ENCODE measurements at places on chromosomes 13 and 19.

GRCh38 chr19:7705387-7706187 is 3.7 kb upstream of the FCER2 start:
- DNase-seq = peak; percentile 66

GRCh38 chr13:114314074-114314912 is at the start of gene CHAMP1:
Gene CHAMP1 (plus strand): TSS chr13:114314503. CDS start chr13:114323843, 9,340 bp downstream.
- peak; percentile 97 for DNase-seq

GRCh38 chr13:84662491-84662890 is 780.2 kb upstream of the SLITRK1 start:
- no peak for DNase-seq

DNA sequence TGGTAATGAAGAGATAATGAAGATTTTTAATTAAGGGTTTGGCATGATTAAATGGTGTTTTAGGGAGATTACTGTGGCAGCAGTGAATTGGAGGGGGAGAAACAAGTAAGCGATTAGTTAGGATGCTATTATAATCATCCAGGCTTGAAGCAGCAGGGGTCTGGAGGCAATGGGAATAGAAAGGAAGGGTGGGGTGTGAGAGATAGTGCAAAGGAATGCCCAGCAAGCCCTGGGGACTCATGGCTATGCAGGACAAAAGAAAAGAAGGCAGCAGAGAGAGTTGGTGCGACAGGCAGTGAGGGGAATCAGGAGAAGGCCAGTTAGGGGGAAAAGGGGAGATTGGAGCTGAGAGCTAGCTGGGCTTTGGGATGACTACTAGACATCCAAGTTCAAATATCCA is 34.5 kb downstream of the SOX21 start:
- DNase-seq = no peak

DNA sequence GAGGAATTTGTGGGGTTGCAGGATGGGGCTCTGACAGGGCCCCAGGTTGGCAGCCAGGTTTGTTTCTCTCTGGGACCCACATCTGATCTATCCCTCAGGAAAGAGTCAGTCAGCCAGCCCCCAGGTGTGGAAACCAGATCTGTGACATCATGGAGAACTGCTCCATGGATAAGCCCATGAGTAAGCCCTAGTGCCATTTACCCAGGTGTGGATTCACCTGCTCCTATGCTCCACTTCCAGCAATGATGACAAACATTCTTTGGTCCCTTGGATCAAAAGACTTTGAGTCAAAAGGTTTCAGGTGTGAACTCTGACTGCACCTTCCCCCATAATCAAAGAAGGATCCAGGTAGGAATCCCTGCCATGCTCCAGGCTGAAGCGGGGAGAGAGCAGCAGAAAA is 26.9 kb upstream of the IGFL4 start:
- DNase-seq = no peak

GRCh38 chr13:71775966-71776365 is 91.0 kb downstream of the DACH1 start:
- DNase-seq = no peak

DNA sequence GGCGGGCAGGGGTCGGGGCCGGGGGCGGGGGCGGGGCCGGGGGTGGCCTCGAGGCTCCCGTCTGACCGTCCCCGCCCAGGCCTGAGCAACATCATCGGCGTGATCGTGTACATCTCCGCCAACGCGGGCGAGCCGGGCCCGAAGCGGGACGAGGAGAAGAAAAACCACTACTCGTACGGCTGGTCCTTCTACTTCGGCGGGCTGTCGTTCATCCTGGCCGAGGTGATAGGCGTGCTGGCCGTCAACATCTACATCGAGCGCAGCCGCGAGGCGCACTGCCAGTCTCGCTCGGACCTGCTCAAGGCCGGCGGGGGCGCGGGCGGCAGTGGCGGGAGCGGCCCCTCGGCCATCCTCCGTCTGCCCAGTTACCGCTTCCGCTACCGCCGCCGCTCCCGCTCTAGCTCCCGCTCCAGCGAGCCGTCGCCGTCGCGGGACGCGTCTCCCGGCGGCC is 9.4 kb upstream of the CACNG6 start:
- peak; percentile 29 for DNase-seq

GRCh38 chr13:101690871-101691270 is 238.4 kb downstream of the ITGBL1 start:
- DNase-seq = no peak

DNA sequence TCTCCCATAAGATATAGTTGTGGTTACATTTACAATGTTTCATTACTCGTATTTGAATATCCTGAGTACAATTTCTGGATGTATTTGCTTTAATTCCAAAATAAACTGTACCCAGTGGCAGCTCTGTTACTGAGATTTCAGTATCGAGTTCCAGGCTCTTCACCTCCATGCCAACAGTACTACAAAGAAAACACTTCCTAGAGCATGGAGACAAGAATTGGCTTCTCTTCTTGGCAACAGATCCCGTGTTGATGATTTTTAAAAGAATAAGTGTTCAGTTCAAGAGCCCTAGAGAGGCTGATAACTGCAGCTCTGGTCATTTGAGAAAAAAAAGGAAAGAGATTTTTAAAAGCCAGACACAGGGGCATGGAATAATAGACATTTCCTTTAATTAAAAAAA is 302.8 kb downstream of the EFNB2 start:
- no peak for DNase-seq

DNA sequence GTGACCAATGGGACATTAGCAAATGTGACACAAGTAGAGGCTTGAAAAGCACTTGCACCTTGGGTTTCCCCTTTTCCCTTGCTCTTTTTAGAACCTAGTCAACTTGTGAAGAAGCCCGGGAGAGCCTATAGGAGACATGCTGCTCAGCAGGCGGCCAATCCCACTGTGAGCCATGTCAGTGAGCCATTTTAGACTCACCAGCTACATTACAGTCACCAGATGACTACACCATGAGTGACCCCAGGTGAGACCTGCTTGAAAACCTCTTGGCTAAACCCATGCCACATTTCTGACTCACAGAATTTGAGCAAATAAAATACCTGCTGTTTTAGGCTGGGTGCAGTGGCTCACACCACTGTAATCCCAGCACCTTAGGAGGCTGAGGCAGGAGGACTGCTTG is 317.5 kb downstream of the KLF12 start:
- no peak for DNase-seq

GRCh38 chr19:1070576-1070930 is 3.6 kb downstream of the ARHGAP45 start:
- DNase-seq = no peak

DNA sequence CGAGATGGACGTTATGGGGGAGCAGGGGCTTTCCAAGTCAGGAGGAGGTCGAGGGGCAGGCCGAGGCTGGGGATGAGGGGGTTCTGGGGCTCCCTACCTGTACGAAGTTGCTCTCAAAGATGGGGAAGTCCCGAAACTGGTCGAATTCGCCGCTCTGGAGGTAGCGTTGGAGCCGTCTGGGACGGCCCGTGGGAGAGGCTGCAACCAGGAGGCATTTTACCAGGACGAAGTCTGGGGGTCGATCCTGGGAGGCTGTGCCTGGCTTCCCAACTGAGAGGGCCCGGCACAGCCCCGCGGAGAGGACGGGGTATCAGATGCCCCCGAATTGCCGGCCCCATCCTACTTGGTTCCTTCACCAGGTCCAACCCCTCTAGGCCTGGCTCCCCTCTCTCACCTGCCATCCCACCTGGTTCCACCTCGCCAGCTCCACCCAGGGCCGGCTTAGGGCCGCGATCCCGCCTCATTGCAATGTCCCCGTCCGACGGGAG is 527 bp upstream of the EMC10 start:
- no peak for DNase-seq

- DNase-seq = no peak
These were observed 230.5 kb downstream of the FGF9 start for GRCh38 chr13:21901336-21901735.

- DNase-seq = no peak
These were observed 146.8 kb downstream of the ABCC4 start for GRCh38 chr13:95154413-95154886.

- DNase-seq = no peak
These were observed 25.6 kb upstream of the ZNF91 start for GRCh38 chr19:23420824-23421223.

- no peak for DNase-seq
These were observed 6.8 kb upstream of the ZNF324 start for GRCh38 chr19:58460039-58460438.

GRCh38 chr13:53873558-53873957 is 844.9 kb downstream of the OLFM4 start:
- DNase-seq = no peak

DNA sequence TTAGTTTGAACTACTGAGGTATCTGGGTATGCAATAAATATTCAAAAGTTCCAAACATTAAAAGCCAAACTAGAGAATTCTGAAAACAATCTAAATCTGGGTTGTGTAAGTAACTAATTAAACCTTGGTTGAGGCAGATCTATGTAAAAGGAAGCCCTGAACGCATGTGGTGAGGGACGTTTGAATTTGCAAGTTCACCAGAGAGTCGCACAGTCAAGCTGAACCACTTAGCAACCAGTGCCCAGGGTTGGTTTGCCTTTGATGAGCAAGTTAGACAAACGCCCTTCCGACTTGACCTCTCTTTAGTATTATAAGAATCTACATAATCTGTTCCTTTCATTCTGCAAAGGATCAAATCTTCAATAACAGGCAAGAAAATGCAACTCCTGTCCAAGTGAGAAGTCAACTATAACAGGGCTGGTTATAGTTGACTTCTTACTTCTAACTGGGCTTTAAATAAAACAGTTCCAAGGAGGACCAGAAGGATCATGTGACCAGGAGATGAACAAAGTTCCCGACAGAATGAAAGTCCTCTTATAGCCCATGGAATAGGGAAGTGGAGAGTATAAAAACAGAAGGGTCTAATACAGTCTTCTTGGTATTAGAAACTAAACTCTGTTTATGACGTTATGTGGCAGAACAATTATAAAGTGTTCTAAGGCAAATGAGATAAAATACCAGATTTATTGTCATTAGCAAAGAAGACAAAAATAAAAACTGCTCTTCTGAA is 40.6 kb downstream of the PHF11 start:
- no peak for DNase-seq

DNA sequence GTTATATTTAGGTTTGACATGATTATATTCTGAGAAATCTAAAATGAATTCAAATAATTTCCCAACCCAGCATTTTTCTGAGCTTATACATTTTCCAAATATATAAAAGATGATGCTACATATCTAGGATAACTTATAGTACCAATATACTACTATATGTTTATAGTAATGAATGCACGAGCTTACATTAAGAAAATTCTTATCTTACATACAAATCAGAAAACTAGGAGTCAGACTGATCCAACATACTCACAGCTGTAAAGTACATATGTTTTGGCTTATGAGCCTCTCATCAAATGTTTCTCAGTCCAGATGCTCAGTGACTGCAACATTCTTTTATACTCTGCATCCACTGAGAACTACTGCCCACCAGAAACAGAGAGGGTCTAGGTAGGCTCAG is 491.3 kb upstream of the KLF12 start:
- DNase-seq = no peak

- DNase-seq = no peak
These were observed 47.5 kb downstream of the CRTC1 start for GRCh38 chr19:18730885-18731513.

- DNase-seq = no peak
These were observed 16.0 kb upstream of the POU2F2 start for GRCh38 chr19:42148266-42148665.

GRCh38 chr13:106178816-106179215 is 356.6 kb downstream of the EFNB2 start:
- no peak for DNase-seq

DNA sequence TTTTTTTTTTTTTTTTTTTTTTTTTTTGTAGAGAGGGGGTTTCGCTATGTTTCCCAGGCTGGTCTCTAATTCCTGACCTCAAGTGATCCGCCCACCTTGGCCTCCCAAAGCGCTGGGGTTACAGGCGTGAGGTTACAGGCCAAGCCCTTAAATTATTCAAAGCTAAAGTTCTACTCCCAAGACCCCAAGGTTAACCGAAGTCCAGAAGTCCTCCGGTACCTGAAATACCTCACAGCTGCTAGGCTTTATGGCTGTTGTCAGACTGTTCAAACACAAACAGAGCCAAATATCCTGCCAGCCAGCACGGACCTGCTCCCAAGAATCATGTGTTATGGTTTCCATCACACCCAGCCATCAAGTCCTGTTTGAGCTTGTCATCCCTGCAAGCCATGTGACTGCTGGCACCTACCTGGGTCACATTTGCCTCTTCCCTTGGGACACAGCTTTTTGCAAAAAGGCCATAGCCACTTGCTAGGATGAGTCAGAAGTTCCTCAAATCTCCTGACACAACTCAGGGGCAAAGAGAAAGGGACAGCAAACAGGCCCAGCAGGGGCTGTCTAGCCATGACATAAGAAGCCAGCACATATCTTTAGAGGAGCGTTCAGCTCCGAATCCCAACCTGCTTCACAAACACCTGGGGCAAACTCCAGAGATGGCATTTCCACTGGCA is 129.9 kb downstream of the FOXO1 start:
- DNase-seq = no peak

GRCh38 chr13:43846496-43847158 is 32.9 kb downstream of the CCDC122 start:
- DNase-seq = no peak

DNA sequence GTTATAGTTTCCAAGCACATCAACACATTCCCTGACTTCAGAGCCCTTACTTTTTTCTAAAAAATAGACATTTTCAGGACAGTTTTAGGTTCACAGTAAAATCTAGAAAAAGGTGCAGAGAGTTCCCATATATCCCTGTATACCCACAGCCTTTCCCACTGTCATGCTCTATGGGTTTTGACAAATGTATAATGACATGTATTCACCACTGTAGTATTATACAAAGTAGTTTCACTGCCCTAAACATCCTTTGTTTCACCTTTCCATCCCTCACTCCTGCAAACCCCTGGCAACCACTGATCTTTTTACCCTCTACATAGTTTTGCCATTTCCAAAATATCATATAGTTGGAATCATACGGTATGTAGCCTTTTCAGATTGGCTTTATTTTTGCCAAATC is 15.6 kb downstream of the NAA16 start:
- no peak for DNase-seq

DNA sequence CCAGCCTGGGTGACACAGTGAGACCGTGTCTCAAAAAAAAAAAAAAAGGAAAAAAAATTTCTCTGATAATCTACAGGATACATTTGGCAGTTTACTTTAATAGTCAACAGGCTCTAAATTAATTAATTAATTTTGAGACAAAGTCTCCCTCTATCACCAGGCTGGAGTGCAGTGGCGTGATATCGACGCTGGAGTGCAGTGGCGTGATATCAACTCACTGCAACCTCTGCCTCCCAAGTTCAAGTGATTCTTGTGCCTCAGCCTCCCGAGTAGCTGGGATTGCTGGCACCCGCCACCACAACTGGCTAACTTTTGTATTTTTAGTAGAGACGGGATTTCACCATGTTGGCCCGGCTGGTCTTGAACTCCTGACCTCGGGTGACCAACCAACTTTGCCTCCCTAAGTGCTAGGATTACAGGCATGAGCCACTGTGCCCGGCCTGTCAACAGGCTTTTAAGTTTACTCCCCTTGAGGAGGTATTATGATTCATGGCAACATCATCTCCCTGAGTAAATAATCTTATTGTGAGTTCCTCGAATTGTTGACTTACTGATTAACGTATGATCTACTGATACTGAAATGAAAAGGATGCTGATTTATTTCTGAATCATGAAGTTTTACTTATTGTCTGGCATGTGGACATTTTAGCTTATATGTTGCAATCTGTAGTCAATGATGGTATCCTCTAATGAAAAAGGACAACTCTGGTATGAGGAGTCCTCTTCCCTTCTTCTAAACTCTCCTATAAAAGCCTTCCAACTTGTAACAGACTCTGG is 21.3 kb upstream of the MTRF1 start:
- DNase-seq = no peak

Measured in hematopoietic multipotent progenitor cell treated with erythropoietin and hydrocortisone succinate and interleukin-3 and kit ligand, for 6 days (in vitro differentiated cells).